ENCODE measurements at places on chromosomes 13 and 19. TPM values are rescaled to one million over a fixed set of nuclear protein-coding genes. Genes with fewer than 3 reads are reported as not detected.

DNA sequence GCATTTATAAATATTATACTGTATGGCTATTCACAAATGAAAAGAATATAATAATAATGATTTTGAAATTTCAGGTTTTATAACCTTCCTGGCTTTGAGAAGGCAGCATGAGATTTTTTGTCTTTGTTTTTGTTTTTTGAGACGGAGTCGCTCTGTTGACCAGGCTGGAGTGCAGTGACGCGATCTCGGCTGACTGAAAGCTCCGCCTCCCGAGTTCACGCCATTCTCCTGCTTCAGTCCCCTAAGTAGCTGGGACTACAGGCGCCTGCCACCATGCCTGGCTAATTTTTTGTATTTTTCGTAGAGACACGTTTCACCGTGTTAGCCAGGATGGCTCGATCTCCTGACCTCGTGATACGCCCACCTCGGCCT, 64.1 kb downstream of the ZNF429 start:
- no peak for DNase-seq

- DNase-seq: no peak
Observed at GRCh38 chr13:100131863-100132574, 43.1 kb downstream of the PCCA start.

The ZNF20 gene
- polyA plus RNA-seq: 4.4 TPM

DNA sequence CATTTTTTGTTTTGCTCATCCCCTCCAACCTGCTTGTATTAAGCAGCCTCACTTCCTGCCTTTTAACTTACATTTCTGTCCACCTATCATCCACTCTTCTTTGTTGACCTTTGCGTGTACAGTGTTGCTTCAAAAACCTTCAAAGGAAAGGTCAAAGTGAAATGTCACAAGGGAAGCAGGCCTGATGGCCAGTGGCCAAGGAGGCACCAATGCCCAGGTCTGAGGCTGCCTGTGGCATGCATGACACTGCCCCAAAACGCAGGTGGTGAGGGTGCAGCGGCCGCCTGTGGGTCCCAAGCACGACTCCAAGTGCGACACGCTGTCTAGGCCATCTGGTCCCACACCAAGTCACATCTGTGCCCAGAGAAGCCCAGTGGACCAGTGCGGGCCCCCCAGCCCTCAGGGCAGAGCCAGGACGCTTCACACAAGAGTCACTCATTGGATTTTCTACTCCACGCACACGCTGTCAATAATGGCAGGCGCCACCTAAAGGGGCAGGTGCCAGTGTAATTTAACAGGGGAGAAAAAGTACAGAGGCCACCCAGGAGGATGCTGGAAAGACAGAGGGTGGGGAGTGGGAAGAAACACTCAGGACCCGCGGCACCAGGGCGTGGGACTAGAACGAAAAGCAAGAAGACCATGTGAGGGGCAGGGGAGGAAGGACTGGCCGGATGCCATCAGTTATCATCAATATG, 23.5 kb downstream of the SLC7A1 start:
- DNase-seq: no peak

DNA sequence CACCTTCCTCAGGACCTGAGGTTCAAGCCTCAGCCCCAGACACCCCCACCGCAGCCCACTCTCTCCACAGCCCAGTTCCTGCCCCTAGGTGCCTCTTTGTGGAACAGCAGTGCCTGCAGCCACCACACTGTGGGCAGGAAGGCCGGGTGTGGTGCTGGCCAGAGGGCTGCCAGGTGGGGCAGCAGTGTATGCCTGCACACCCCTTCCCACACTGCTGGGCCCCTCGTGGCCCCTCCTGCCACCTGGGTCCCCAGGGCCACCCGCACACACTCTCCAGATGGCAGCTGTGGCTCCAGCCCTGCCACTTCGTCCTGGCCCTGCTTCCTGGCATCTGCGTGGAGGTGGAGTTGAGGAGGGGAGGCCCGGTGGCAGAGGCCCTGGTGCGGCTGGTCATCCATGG, 35.1 kb downstream of the HPN start:
- DNase-seq: no peak
